Right renal pelvis (tissue), 4 donors: ENCODE measurements at places on chromosomes 4 and X. TPM values are rescaled to one million over a fixed set of nuclear protein-coding genes. Genes with fewer than 3 reads are reported as not detected.

- no peak for DNase-seq
Observed at GRCh38 chrX:35499071-35499862, 298.9 kb upstream of the MAGEB16 start.

DNA sequence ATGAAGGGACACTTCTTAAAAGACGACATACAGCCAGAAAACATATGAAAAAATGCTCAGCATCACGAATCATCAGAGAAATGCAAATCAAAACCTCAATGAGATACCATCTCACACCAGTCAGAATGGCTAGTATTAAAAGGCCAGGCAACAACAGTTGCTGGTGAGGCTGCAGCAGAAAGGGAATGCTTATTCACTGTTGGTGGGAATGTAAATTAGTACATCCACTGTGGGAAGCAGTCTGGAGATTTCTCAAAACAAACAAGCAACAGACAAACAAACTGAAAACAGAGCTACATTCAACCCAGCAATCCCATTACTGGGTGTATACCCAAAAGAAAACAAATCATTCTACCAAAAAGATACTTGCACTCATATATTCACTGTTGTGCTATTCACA is 197.9 kb downstream of the EVC2 start:
- no peak for DNase-seq

The CFAP99 gene
- polyA plus RNA-seq = 0.64 TPM

The ERCC6L gene
- 5.2 TPM for polyA plus RNA-seq

DNA sequence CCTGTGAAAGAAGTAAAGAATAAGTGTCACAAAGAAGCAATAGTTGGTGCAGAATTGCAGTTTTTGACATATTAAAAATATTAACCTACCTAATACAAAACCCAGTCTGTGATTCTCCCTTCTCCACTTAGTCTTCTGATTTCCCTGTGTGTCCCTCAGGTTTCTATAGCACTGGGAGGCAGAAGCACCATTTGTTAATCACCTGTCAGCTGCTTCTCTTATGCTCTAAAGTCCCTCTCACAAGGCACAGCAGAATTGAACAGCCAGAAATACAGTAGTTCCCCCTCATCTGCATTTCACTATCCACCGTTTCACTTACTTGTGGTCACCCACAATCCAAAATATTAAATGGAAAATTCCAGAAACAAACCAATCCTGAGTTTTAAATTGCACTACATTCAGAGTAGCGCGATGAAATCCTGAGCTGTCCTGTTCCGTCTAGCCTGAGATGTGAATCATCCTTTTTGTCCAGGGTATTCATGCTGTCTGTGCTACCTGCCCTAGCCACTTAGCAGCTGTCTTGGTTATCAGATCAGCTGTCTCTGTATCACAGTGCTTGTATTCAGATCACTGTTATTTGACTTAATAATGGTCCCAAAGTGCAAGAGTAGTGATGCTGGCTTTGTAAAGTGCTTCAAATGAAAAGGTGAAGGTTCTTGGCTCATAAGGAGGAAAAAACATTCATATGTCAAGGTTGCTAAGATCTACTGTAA is 984.1 kb upstream of the GRID2 start:
- DNase-seq = no peak

DNA sequence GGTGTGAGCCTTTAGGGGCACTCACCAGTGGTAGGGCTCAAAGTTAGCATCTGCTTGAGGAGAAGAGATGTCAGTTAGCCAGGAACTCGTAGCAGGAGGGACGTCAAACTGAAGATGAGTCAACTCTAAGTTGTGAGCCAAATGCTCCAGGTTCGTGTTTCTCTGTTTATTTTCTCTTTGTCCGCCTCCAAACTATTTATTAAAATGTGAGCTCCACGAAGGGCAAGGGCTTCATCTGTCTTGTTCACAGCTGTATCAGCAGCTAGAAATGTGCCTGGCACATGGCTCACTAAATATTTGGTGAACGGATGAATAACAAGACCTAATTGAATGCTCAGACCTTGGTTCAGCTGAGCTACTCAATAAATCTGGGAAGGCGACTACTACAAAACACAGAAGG is 248.9 kb downstream of the BCOR start:
- DNase-seq = no peak

DNA sequence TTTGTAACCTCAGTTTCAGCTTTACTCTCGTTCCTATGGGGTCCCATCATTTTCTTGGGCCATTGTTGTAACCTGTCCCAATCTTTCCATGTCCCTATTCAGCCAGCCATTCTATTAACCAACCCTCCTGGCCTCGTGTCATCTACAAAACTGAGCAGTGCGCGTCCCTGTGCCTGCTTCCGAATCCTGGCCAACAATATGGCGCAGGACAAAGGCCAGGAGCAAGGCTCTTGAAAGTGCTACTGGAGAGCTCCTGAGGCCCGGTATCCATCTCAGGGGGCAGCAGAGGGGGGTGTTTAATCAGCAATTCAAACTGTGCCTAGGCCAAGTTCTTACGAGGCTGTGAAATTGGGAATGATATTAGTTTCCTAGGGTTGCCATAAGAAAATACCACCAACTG is 41.2 kb upstream of the APLN start:
- no peak for DNase-seq

The CXXC4 gene
- polyA plus RNA-seq = 9.7 TPM

DNA sequence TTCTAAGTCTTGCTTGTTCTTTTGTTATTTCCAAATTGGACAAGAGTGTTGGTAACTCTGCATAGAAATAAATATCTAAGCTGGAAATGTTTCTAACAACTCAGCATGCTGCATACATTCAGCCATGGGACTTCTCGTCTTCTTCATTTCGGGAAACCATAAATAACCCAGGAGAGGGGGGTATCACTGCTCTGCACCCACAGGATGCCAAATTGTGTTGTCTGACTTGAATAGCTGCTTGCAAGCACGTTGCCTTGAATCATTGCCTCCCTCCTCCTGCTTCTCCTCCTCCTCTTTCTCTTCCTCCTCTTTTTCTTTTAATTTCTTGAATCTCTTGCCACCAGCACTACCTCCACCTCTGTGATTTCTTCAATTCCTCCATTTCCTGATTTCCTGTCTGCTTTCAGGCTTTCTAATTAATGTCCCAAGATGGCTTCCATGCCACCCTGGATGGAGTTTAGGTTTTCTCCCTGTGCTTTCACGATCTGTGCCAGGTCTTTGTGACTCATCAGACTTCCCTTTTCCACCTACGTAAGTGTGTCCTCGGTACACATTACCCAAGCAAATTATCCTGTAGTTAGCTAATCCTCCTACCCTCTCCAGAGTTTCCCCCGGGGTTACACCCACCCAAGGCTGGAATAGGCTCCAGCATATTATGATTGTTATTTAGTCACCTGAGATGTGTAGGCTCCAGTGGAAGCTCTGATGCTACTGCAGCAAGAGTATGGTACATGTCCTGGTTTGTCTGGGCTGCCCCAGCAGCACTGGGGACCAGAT is 122.6 kb upstream of the VCX3B start:
- DNase-seq = no peak
